Sigmoid colon (tissue), 7 donors: ENCODE measurements at places on chromosomes 1 and 21. TPM values are rescaled to one million over a fixed set of nuclear protein-coding genes. Genes with fewer than 3 reads are reported as not detected.
A peak's percentile ranks its signal among the peaks of the same experiment; 100 is the strongest.

The TMEM201 gene
- total RNA-seq = 3.5 TPM

The USP1 gene
- total RNA-seq = 20.5 TPM

The GJA4 gene
- total RNA-seq = 9.2 TPM

The SH2D2A gene
- 8.2 TPM for total RNA-seq

DNA sequence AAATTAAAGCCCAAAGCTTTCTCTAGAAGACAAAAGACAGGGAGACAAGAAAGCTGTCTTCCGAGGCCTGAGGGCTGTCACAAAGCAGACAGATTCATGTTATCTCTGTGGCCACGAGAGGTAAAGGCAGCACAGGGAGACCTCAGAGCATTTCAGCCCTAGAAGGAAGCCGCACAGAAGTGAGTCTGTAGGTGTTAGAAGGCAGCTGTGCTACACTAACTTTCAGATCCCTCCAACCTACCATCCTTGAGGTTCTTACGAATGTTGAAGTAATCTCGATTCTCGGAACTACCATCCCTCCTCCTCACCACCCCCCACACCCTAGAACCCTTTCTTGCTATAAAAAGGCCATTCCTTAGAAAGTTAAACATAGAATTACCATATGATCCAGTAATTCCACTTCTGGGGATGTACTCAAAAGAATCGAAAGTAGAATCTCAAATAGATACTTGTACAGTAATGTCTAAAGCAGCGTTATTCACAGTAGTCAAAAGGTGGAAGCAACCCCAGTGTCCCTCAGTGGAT is 21.5 kb upstream of the LYST start:
- no peaks in the 10 kb centered on the region for H3K27me3 ChIP-seq
- no peak overlapping the region for H3K4me3 ChIP-seq
- no peaks in the 10 kb centered on the region for H3K36me3 ChIP-seq
- H3K27ac ChIP-seq = no peak overlapping the region
- peaks cover 7% of the 10 kb centered on the region for H3K4me1 ChIP-seq
- DNase-seq = no peak

GRCh38 chr1:157371826-157372225 is 180.5 kb downstream of the FCRL5 start:
- no peak for DNase-seq
- no peaks in the 10 kb centered on the region for H3K36me3 ChIP-seq
- no peaks in the 10 kb centered on the region for H3K27me3 ChIP-seq
- H3K4me3 ChIP-seq = no peak overlapping the region

DNA sequence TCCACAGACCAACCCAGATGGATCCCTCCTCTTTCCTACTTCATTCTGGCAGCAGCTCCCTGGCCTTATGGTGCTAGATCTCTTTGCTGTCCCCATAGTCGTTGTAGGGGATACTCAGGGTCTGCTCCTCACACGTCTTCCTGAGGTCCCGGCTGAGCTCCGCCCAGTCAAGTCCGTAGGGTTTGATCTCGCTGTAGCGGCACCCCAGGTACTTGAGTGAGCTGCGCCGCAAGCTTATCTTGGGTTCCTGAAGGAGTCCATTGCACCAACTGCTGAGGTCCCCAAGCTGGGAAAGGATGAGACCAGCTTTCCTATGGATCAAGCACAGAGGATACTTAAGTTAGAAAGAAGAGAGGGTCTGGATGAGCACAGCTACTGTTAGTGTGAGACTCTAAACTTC is 300.3 kb downstream of the ASTN1 start:
- no peaks in the 10 kb centered on the region for H3K36me3 ChIP-seq
- no peak overlapping the region for H3K4me3 ChIP-seq
- H3K27me3 ChIP-seq = no peaks in the 10 kb centered on the region
- DNase-seq = no peak

DNA sequence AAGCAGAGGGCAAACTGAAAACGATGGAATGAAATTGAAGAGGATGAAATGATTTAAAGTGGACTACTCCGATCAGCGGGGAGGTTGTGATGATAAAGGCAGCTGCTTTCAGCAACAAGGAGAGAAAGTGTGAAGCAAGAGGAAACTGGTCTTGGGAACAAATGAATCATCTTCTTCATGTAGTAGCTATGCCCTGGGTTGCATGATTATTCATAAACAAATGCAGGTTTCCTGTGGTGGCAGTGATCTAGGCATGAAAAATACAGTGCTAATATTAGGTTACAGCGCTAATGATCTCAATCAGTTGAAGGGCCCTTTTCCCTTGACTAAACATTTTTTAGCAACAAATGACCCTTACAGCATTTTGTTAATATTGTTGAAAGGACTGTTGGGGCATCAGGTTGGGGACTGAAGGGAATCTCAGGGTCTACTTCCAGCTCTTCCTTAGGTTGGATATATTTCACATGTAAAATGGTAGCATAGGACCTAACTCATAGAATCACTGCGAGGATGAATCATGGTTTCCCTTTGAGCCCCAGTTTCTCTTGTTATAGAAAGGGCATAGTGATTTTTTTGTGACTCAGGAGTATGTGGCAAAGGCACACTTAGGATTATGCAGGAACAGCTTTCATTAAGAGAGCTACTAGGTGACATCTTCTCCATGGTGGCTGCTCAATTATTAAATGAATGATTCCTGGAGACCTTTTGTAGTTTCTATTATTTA is 1.9 kb upstream of the ZFYVE9 start:
- H3K27me3 ChIP-seq = no peaks in the 10 kb centered on the region
- H3K36me3 ChIP-seq = no peaks in the 10 kb centered on the region
- peaks cover 22% of the 10 kb centered on the region for H3K4me1 ChIP-seq

- H3K27ac ChIP-seq = no peak overlapping the region
- no peaks in the 10 kb centered on the region for H3K4me1 ChIP-seq
- no peaks in the 10 kb centered on the region for H3K27me3 ChIP-seq
- H3K4me3 ChIP-seq = no peak overlapping the region
- DNase-seq = no peak
These were observed 289.2 kb upstream of the RUNX1 start for GRCh38 chr21:35338281-35338680.

DNA sequence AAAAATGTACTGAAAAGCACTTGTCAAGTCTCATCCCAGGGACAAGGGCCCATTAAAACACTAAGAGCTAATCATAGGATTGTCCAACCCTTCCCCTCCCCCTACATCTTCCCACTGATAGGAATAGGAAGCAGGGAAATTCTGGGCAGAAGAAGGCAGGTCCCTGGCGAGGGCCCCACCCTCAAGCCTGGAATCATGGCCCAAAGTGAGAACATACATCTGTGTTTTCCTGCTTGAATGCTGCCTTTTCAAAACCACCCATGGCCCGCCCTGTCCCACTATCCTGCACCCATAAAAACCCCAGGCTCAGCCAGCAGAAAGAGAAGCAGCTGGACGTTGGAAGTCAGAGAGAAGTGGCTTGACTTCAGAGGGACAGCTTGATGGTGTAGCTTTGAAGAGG is 4.8 kb downstream of the DNAI4 start:
- H3K4me1 ChIP-seq = peaks cover 15% of the 10 kb centered on the region
- no peak overlapping the region for H3K27ac ChIP-seq
- H3K4me3 ChIP-seq = no peak overlapping the region

- no peaks in the 10 kb centered on the region for H3K4me1 ChIP-seq
- no peak overlapping the region for H3K4me3 ChIP-seq
- H3K27ac ChIP-seq = no peak overlapping the region
- no peaks in the 10 kb centered on the region for H3K27me3 ChIP-seq
- DNase-seq = peak; percentile 1
These were observed 23.6 kb downstream of the SYF2 start for GRCh38 chr1:25208561-25209222.

DNA sequence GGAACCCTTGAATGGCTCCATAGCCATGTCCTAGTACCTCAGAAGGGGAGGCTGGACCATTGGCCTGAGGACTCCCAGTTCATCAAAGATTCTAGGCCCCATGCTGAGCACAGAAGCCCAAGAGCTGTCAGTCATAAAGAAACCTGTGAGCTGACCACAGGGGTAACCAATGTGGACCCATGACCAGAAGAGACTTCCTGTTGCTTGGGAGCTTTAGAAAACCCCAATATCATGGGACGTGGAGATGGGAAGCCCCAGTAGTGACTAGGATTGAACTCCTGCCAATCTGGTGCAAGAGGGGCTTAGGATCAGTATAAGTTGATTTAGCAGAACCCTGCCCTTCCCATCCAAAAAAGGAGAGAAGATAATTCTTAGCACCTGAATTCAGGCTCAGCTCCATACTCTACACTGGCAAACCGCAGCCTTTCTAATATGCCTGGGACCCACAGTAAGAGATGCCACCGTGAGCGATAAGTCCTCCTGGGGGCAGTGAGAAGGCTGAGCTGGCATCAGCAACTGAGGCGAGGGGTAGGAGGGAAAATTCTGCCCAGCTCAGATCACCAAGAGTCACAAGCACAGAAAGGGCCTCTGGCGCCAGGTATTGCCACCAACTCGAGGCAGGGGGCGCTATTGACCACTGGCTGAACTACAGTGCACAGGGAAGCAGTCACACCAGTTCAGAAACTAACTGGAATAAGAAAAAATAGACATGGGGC is 108.9 kb downstream of the CAPN8 start:
- H3K4me3 ChIP-seq = no peak overlapping the region
- no peaks in the 10 kb centered on the region for H3K27me3 ChIP-seq
- DNase-seq = no peak
- no peak overlapping the region for H3K27ac ChIP-seq
- H3K36me3 ChIP-seq = no peaks in the 10 kb centered on the region

DNA sequence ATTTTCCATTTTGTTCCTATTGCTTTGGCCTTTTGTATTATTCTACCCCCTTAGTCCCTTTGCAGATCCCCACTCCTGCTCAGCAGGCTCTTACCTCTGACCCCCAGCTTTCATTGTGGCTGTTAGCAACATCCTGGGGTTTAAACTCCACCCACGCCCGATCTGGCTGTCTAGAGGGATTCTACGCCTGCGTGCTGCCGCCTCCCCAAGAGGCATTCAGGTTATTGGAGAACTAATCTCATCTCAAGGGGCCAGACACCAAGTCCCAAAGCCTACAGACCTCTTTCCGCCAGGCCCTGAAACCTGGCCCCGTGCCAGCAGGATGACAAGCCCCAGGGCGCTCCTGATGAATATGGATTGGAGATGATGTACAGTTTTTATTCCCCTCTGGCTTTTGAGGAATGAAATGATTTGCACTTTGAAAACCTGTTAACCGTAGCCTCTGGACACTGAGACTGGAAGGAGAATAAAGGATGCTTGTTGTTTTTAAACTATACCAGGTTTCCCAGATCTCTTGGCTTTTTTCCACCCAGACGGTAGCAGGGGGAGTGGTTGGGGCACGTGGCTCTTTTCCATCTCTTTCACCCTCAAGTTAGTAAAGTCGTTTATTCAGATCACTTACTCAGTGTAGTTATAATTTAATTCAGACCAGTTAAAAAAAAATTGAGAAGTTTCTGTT is 14.5 kb upstream of the IKBKE start:
- H3K4me1 ChIP-seq = peaks cover 24% of the 10 kb centered on the region
- no peak overlapping the region for H3K27ac ChIP-seq
- no peaks in the 10 kb centered on the region for H3K27me3 ChIP-seq
- peaks cover 8% of the 10 kb centered on the region for H3K36me3 ChIP-seq

DNA sequence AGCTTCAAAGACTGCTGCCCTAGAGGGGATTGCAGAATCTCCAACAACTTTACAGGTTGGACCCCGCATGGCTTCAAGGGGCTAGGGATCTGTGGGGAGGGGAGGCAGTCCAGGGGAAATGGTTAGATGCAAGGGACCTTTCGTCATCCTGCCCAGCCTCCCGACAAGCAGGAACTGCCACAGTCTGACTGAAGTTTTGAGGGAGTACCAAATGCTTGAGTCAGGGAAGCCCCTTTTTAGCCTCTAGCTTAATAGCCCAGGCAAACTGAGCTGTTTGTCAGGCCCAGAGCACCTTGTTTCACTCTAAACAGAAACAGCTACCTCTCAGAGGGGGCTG is 1.1 kb downstream of the TOR3A start:
- no peaks in the 10 kb centered on the region for H3K36me3 ChIP-seq
- no peaks in the 10 kb centered on the region for H3K27me3 ChIP-seq
- no peak for DNase-seq
- peak overlapping the region; percentile 84 for H3K27ac ChIP-seq
- peaks cover 17% of the 10 kb centered on the region for H3K4me1 ChIP-seq

- no peaks in the 10 kb centered on the region for H3K36me3 ChIP-seq
- no peak overlapping the region for H3K27ac ChIP-seq
- no peak overlapping the region for H3K4me3 ChIP-seq
- peak; percentile 66 for DNase-seq
- H3K4me1 ChIP-seq = no peaks in the 10 kb centered on the region
These were observed 16.4 kb downstream of the TP73 start for GRCh38 chr1:3668585-3669300.

DNA sequence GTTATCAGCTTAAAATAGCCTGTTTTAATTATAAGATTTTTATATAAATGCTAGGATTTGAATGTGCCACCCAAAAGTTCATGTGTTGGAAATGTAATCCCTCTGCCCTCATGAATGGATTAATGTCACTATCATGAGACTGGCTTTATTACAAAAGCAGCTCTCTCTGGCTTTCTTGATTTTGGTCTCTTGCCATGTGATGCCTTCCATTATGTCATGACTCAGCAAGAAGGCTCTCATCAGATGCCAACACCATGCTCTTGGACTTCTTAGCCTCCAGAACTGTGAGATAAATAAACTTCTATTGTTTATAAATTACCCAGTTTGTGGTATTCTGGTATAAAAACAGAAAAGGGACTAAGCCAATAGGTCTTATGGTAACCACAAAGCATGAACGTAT is 6.9 kb upstream of the PRSS38 start:
- H3K27ac ChIP-seq = no peak overlapping the region
- peaks cover 5% of the 10 kb centered on the region for H3K4me1 ChIP-seq
- H3K36me3 ChIP-seq = no peaks in the 10 kb centered on the region
- no peak for DNase-seq
- no peaks in the 10 kb centered on the region for H3K27me3 ChIP-seq

- DNase-seq = no peak
- no peaks in the 10 kb centered on the region for H3K27me3 ChIP-seq
- H3K4me3 ChIP-seq = peak overlapping the region; percentile 53
- H3K27ac ChIP-seq = no peak overlapping the region
- peaks cover 36% of the 10 kb centered on the region for H3K36me3 ChIP-seq
These were observed 386 bp upstream of the TSTD1 start for GRCh38 chr1:161039154-161039545.

DNA sequence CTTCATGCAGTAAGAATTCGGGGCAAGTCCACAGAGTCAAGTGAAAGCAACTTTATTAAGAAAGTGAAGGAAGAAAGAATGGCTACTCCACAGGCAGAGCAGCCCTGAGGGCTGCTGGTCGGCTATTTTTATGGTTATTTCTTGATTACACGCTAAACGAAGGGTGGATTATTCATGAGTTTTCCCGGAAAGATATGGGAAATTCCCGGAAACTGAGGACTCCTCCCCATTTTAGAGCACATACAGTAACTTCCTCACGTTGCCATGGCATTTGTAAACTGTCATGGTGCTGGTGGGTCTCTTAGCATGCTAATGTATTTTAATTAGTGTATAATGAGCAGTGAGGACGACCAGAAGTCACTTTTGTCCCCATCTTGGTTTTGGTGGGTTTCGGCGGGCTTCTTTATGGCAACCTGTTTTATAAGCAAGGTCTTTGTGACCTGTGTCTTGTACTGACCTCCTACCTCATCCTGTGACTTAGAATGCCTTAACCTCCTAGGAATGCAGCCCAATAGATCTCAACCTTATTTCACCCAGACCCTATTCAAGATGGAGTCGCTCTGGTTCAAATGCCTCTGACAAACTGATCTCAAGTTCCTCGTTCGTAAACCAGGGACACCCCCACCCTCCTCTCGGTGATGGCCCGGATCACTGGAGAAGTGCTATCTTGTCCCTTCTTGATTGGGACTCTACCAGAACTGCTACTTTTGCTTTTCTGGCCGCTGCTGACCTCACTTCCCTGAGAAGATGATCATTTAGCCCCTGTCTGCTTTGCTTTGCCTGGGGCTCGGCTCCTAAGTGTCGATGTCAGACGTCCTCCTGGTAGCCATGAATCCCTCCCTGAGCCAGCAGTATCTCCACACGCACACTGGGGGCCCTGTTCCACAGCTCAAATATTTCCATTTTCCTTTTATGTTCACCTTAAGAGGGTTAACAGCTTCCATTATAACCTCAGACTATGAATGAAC is 48.8 kb downstream of the CLSTN1 start:
- H3K4me1 ChIP-seq = no peaks in the 10 kb centered on the region
- H3K27me3 ChIP-seq = no peaks in the 10 kb centered on the region
- no peak overlapping the region for H3K4me3 ChIP-seq
- peak; percentile 54 for DNase-seq
- H3K27ac ChIP-seq = no peak overlapping the region
